ENCODE measurements at places on chromosomes 5 and 9. TPM values are rescaled to one million over a fixed set of nuclear protein-coding genes. Genes with fewer than 3 reads are reported as not detected.

- no peak for DNase-seq
- no peaks in the 10 kb centered on the region for H3K27me3 ChIP-seq
- H3K4me3 ChIP-seq = no peak overlapping the region
- H3K27ac ChIP-seq = no peak overlapping the region
These were observed 309.1 kb downstream of the ADAMTS6 start for GRCh38 chr5:65172486-65173129.

DNA sequence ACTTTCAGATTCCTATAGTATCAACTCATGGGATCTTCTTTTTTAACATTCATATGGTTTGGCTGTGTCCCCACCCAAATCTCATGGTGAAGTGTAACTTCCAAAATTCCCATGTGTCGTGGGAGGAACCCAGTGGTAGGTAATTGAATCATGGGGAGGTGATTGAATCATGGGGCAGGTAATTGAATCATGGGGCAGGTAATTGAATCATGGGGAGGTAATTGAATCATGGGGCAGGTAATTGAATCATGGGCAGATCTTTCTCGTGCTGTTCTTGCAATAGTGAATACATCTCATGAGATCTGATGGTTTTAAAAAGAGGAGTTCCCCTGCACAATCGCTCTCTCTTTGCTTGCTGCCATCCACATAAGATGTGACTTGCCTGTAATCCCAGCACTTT, 21.8 kb upstream of the AGGF1 start:
- no peak for DNase-seq
- no peak overlapping the region for H3K27ac ChIP-seq
- H3K4me1 ChIP-seq = no peaks in the 10 kb centered on the region
- no peaks in the 10 kb centered on the region for H3K36me3 ChIP-seq
- H3K27me3 ChIP-seq = no peaks in the 10 kb centered on the region

DNA sequence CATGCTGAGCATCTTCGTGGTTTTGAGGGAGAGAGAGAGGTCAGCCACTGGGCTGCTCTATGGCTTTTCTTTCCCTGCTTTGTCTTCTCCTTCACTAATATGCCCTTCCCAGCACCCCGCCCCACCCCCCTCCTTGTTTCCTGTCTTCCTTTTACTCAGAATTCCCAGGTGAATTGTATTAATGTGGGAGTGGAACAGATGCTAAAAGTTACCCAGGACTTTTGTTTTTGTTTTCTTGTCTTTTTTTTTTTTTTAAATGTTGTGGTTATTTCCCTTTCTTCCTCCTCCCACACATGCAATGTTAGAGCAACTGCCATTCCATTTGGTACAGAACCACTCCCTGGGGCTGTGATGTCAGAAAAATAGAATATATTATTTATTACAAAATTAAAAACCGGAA, 442.7 kb upstream of the CD180 start:
- no peak overlapping the region for H3K4me3 ChIP-seq
- H3K27ac ChIP-seq = no peak overlapping the region
- peaks cover 3% of the 10 kb centered on the region for H3K4me1 ChIP-seq

Gene ABLIM3
- total RNA-seq = 25.8 TPM

Gene SIT1
- total RNA-seq = not detected

DNA sequence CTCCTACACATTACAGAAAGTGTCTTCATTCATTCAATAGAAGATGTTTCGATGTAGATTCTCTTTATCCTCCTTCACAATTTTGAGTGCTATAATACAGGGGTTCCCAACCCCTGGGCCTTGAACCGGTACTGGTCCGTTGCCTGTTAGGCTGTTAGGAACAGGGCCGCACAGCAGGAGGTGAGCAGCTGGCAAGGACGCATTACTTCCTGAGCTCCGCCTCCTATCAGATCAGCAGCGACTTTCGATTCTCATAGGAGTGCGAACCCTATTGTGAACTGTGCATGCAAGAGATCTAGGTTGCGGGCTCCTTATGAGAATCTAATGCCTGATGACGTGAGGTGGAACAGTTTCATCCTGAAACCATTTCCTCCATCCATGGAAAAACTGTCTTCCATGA, 153.0 kb upstream of the SMC2 start:
- no peaks in the 10 kb centered on the region for H3K27me3 ChIP-seq
- H3K4me1 ChIP-seq = no peaks in the 10 kb centered on the region
- no peak for DNase-seq

GRCh38 chr5:4762316-4762715, 377.8 kb upstream of the ADAMTS16 start:
- no peaks in the 10 kb centered on the region for H3K27me3 ChIP-seq
- H3K4me1 ChIP-seq = no peaks in the 10 kb centered on the region
- H3K27ac ChIP-seq = no peak overlapping the region

DNA sequence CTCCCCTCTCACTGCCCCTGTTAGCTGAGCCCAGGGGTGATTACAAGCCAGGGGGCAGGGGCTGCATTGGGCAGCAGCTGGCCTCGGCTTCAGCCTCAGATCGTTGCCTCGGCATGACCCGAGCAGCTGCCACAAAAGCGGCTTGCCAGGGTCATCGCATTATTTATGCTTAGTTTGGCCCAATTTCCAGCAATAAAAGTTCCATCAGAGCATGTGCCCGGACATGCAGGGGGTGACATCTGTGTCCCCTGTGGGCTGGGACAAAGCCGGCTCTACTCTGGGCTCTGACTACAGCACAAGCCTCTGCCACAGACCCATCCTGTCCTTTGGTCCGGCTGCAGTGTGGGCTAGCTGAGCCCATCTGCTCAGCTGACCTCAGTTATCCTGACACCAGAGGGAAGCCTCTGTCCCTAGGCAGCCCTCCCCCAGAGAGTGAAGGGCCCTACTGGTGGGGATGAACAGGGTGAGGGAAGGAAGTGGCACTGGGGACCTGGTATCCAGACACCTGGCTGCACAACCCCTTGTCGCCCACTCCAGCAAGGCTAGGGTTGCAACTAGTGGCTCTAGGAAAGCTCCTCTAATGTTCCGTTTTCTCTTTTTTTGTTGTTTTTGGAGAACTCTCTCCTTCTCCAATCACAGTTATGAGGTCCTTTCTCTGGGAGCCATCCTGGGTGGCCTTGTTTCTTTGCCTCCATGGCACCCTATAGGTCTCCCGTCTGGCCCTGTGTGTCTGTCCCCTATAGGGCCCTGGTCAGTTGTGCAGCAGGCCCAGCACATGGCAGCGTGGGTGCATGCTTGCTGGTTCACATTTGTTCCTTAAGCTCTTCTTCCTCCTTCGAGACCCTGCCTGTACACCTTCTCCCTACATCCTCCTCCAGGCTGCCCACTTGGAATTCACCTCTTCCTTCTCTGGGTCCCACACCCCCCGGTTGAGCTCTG, 13.3 kb upstream of the GADD45G start:
- no peaks in the 10 kb centered on the region for H3K27me3 ChIP-seq
- H3K36me3 ChIP-seq = no peaks in the 10 kb centered on the region
- DNase-seq = no peak
- no peak overlapping the region for H3K4me3 ChIP-seq
- H3K4me1 ChIP-seq = no peaks in the 10 kb centered on the region

- H3K36me3 ChIP-seq = no peaks in the 10 kb centered on the region
- no peaks in the 10 kb centered on the region for H3K27me3 ChIP-seq
- no peaks in the 10 kb centered on the region for H3K4me1 ChIP-seq
- no peak overlapping the region for H3K4me3 ChIP-seq
These were observed 21.3 kb upstream of the SLC12A2 start for GRCh38 chr5:128062172-128062746.

Gene IL9
- not detected for total RNA-seq

Gene LEAP2
- 0.21 TPM for total RNA-seq

Gene SLC35D2
- total RNA-seq = 11.9 TPM

DNA sequence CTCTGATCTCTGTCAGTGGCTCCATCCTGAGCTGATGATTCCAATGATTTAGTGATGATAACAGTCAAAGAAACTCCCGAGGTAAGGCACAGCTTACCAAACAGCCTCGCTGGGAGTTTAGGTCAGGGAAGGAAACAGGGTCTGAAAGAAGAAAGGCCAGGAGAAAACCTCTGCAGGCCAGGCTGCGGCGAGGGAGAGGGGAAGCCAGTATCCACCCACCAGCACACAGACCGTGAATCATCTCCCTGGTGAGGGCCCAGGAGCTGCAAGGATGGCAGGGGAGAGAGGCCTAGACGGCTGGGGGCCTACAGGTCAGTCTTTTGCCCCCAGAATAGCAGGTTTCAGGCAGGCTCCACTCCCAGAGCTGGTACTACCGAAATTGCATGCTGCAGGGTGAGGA, 590.5 kb downstream of the CCDC171 start:
- H3K4me1 ChIP-seq = peaks cover 5% of the 10 kb centered on the region
- no peak for DNase-seq
- H3K27me3 ChIP-seq = no peaks in the 10 kb centered on the region
- H3K36me3 ChIP-seq = no peaks in the 10 kb centered on the region
- H3K4me3 ChIP-seq = no peak overlapping the region

DNA sequence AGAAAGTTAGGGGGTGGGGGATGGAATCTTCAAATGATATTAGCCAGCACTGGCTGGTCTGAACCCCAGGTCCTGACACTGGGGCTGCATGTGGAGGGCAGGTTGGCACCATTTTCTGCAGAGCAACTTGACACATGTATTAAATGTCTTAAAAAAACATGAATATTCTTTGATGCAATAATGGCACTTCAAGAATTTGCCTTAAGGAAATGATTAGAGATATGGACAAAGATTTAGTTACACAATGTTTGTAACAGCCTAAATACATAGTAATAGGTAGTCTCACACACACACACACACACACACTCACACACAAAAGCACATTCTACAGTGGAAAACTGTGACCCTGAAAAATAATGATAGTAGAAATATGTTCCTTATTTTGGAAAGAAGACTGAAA, 3.6 kb downstream of the SVEP1 start:
- H3K27ac ChIP-seq = no peak overlapping the region
- DNase-seq = no peak
- H3K36me3 ChIP-seq = no peaks in the 10 kb centered on the region
- H3K27me3 ChIP-seq = no peaks in the 10 kb centered on the region

Gene HSPA5
- total RNA-seq = 133 TPM

- no peaks in the 10 kb centered on the region for H3K36me3 ChIP-seq
- no peak for DNase-seq
- no peak overlapping the region for H3K4me3 ChIP-seq
- H3K27me3 ChIP-seq = no peaks in the 10 kb centered on the region
- no peak overlapping the region for H3K27ac ChIP-seq
These were observed 156.4 kb downstream of the SPOCK1 start for GRCh38 chr5:137342764-137343163.

Gene MSX2
- total RNA-seq = not detected

GRCh38 chr9:98315551-98316060, 60.2 kb upstream of the TBC1D2 start:
- H3K27me3 ChIP-seq = no peaks in the 10 kb centered on the region
- no peak overlapping the region for H3K4me3 ChIP-seq
- no peak overlapping the region for H3K27ac ChIP-seq

- peaks cover 3% of the 10 kb centered on the region for H3K4me1 ChIP-seq
- no peaks in the 10 kb centered on the region for H3K27me3 ChIP-seq
- H3K27ac ChIP-seq = peak overlapping the region; percentile 55
- DNase-seq = no peak
These were observed 2.9 kb upstream of the FNBP1 start for GRCh38 chr9:130045725-130046450.

- no peaks in the 10 kb centered on the region for H3K27me3 ChIP-seq
- H3K4me3 ChIP-seq = no peak overlapping the region
- H3K36me3 ChIP-seq = no peaks in the 10 kb centered on the region
- DNase-seq = peak; percentile 90
- peaks cover 30% of the 10 kb centered on the region for H3K4me1 ChIP-seq
- H3K27ac ChIP-seq = peak overlapping the region; percentile 98
These were observed 55.3 kb downstream of the ZNF366 start for GRCh38 chr5:72451741-72452505.

Gene DCTN4
- 28.1 TPM for total RNA-seq

Gene IQGAP2
- total RNA-seq = 19.8 TPM

DNA sequence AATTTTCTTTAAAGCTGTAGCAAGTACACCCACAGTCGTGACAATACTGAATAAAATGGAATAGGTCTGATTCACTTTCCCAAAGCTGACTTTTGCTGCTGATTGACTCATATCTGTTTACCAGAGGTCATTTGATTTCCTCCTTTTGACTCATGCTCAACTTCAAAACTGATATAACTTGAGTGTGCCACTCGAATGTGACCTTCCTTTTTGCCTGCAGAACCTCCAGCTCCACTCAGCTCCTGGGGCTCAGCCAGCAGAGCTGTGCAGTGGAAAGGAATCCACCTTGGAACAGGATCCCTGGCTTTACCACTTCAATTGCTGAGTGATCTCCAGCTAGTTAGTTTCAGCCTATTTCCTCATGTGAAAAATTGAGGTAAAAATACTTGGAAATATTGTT, 84.1 kb downstream of the FEM1C start:
- H3K36me3 ChIP-seq = no peaks in the 10 kb centered on the region
- H3K27ac ChIP-seq = no peak overlapping the region
- no peaks in the 10 kb centered on the region for H3K4me1 ChIP-seq
- no peaks in the 10 kb centered on the region for H3K27me3 ChIP-seq
- H3K4me3 ChIP-seq = no peak overlapping the region
- no peak for DNase-seq

DNA sequence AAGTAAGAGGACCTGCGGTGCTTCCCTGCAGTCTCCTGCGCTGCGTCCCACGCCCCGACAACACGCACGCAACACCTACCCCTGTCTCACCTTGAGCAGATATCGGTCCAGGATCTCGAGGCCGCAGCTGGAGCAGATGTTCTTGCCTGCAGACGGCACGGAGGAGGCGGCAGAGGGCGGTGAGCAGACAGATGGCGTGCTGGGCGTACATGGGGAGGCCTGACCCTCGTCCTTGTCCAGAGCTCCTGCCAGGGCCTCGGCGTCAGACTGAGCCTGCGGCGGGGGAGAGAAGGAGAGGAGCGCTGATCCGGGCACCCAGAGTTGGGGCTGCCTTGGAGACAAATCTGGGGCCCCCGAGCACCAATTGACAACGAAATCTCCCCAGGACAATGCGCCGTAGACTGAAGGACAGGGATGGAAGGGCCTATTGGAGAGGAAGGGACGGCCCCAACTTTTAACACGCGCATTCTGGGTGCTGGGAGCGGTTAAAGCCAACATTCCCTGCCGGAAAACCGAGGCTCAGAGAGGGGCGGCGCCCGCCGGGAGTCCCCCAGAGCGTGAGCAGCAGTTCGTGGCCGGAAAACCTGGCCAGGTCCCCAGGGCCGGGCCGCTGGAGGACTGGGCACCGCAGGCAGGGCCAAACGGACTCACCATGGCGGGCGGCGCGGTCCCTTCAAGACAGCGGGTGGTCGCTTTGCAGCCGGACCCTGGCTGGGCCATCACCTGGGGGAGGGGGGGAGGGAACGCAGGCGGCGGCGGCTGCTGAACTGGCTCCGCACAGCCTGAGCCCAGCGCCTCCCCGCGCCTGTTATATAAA, 1.8 kb downstream of the LHX6 start:
- DNase-seq = no peak
- H3K4me3 ChIP-seq = peak overlapping the region; percentile 57
- H3K27me3 ChIP-seq = peaks cover 20% of the 10 kb centered on the region
- H3K36me3 ChIP-seq = no peaks in the 10 kb centered on the region
- peaks cover 16% of the 10 kb centered on the region for H3K4me1 ChIP-seq

- H3K27ac ChIP-seq = no peak overlapping the region
- no peaks in the 10 kb centered on the region for H3K27me3 ChIP-seq
- peaks cover 4% of the 10 kb centered on the region for H3K4me1 ChIP-seq
- no peak for DNase-seq
- no peaks in the 10 kb centered on the region for H3K36me3 ChIP-seq
These were observed 35.6 kb downstream of the ACTBL2 start for GRCh38 chr5:57446966-57447365.

All from ascending aorta (tissue), 2 donors.